ENCODE measurements at places on chromosomes 6 and 20. TPM values are rescaled to one million over a fixed set of nuclear protein-coding genes. Genes with fewer than 3 reads are reported as not detected.

Gene KIAA1755
- total RNA-seq = 3.1 TPM

Gene CD164
- total RNA-seq = 99.8 TPM

Gene TSPYL1
- total RNA-seq = 79.3 TPM

Gene GABRR1
- total RNA-seq = not detected

Gene MCM3
- total RNA-seq = 18.5 TPM

Gene MYCT1
- total RNA-seq = 15.0 TPM

Gene OXT
- total RNA-seq = not detected

Gene POM121L2
- not detected for total RNA-seq

Gene NPBWR2
- total RNA-seq = not detected

Gene SNAP91
- 0.20 TPM for total RNA-seq

Gene TCF19
- 1.5 TPM for total RNA-seq

Gene GLP1R
- 1.9 TPM for total RNA-seq

Gene TUBE1
- total RNA-seq = 32.3 TPM

Gene PTGIS
- total RNA-seq = 59.8 TPM

Gene COL11A2
- total RNA-seq = 1.5 TPM

Gene SPAG4
- 4.6 TPM for total RNA-seq

Gene ARMH2
- total RNA-seq = not detected

Gene CLPSL1
- not detected for total RNA-seq

Gene SIM1
- total RNA-seq = not detected

Gene MUC21
- total RNA-seq = not detected

Gene SPTLC3
- total RNA-seq = 4.2 TPM

Gene METTL24
- total RNA-seq = 1.5 TPM

Gene PROKR2
- not detected for total RNA-seq

Gene FOXQ1
- total RNA-seq = not detected

Gene LSM2
- total RNA-seq = 28.8 TPM

Gene HSPA1L
- total RNA-seq = 1.1 TPM

Gene PRND
- total RNA-seq = not detected

Gene NKX2-2
- not detected for total RNA-seq

Gene IL20RA
- total RNA-seq = 5.0 TPM

All from right atrium auricular region (tissue), 2 donors.